ENCODE measurements at places on chromosomes 5 and 9.
A peak's percentile ranks its signal among the peaks of the same experiment; 100 is the strongest.

DNA sequence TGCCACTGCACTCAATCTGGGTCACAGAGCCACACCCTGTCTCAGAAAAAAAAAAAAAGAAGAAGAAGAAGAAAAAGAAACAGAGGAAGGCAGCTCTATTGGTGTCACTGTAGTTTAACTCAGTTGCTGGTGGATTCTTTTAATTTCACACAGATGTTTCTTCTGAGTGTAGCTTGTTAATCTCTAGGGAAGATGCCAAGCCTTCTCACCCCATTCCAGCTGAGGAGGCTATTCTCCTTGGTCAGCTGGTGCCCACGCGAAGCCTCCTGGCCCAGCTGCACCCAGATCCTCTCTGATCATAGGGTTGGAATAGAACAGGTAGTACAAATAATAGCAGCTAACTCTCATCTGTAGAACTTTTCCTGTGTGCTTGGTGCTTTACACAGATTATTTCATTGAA, 113.8 kb upstream of the SPRY4 start:
- no peak for DNase-seq

DNA sequence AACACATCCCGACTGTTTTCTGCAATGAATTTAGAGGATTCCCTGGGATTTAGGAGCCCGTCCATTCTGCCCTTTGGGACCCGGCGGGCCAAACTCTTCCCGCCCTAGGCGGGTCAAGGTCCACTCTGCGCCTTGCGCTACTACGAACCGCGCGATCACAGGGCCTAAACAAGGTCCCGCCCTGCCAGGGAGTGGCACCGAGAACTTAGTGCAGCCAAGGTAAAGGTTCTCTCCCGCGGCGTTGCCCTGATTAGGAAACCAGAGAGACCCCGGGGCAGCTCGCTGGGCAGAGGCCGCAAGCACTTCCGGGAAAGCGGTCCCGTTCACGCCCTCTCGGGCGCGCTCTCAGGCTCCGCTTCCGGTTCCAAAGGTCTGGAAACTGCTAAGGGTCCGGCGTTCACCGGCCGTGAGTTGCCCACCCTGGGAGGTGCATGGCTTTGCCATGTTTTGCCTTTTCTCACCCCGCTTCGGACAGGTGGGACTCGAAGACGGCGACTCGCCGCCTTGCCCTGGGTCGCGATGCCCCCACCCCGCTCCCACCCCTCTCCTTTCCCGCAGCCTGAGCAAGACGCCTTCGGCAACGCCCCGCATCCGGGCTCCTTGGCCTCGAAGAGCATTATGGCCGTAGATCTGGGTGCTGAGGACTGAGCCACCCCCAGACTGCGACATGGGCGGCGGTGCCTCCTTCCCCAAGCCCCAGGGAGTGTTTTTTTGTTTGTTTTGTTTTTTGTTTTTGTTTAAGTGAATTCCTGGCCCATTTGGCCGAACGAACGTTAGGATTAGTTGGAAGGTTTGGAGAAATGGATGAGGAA, 23.4 kb downstream of the HNRNPK start:
- peak; percentile 38 for DNase-seq

- peak; percentile 51 for DNase-seq
Measured at GRCh38 chr5:14872070-14872989, 752 bp upstream of the ANKH start.

DNA sequence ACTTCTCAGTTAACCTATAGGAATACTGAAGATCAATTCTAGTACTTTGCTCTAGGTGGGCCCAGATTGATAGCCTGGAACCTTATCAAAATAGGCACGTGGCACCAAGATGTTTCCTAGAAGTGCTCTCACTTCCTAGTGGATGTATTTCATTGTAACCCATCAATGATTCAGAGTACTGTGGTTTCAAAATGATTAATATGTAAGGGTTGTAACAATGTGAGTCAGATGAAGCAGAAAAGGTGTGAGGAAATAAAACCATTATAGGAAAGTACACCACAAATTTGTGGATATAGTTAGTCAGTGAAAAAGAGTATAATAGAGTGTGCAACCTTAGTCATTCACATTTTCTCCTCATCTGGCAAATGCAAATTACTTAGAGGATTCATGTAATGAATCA, 177.3 kb upstream of the FST start:
- DNase-seq, result peak; percentile 46

GRCh38 chr5:106801554-106801953, 869.2 kb downstream of the EFNA5 start:
- DNase-seq, result no peak

DNA sequence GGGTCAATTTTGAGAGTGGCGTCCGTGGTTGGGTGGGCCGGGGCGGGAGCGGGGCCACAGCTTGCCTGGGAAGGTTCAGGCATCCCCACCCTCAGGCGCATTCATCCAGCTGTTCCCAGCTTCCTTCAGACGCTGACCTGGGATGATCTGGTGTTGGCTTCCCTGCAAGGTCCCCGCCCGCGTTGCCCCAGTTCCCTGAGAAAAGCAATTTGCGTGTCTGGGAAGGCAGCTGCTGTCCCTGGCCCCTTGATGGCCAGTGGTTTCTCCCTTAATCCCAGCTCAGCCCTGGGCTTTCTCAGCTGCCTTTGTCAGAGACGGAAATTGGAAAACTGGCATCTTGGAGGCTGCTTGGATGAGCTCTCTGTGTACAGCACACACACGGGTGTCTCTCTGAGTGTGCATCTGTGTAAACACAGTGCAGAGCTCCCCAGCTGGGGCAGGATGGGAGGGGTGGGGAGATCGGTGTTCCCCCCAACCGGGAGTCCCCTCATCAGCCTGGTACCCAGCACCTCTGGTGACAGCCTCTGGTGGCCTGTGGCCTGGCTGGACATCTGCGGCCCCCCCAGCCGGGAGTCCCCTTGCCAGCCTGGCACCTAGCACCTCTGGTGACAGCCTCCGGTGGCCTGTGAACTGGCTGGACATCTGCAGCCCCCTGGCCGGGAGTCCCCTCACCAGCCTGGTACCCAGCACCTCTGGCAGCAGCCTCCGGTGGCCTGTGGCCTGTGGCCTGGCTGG, 94.0 kb downstream of the COL5A1 start:
- no peak for DNase-seq

DNA sequence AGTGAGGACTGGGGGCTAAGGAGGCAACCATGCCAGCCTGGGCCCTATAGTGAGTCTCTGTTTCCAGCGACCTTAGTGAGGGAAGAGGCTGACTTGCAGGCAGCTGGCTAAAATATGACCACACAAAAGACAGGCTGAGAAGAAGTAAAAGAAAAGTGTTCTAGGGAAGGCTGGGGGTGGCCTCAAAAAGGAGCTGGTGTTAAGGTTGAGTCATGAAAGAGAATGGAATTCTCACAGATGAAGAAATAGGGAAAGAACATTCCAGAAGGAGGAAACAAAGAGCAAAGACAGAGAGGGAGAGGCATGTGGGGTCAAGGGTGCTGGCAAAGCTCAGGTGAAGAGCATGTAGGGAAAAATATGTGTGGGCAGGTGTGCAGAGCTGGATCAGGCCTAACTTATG, 302.7 kb upstream of the RFX3 start:
- DNase-seq, result no peak

DNA sequence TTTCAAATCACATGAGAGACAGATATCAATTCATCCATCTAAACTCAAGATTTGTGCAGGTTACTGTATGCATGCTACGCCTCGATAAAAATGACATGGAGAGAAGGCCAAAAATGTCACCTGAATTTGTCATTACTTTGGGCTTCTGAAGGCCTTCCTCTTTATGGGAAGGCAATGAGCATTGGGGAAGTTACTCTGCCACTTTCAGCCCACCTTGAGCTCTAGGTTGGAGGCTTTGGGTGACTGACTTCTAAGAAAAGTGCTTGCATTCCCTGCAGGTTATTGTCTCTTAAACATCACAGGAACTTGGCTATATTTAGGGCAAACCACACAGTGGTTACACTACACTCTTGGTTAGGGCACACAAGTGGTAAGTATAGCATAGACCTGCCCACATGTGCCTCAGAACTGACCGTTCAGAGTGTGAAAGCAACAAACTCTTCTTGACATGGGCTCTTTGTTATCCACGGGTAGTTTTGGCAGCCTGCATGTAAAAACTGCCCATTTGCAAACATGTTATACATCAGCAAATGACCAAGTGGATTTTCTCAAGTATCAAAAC, 169.5 kb downstream of the ZNF608 start:
- no peak for DNase-seq

DNA sequence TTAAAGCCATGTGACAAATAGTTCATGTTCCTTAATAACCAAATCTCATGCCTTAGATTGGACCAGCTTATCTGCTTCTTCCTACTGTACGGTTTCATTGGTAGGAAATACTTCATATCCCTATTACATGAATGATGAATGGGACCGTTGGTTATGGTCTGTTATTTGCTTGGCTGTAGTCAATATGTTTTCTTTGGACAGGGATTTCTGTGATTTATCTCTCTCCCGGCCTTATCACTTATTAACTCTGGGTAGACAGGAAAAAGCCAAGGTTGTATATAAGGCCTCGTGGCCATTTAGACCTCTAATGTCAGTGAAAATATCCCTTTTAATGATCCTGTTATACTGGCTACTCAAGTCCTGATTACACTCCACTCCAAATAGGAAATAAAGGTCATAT, 330.6 kb downstream of the EBF1 start:
- peak; percentile 66 for DNase-seq

DNA sequence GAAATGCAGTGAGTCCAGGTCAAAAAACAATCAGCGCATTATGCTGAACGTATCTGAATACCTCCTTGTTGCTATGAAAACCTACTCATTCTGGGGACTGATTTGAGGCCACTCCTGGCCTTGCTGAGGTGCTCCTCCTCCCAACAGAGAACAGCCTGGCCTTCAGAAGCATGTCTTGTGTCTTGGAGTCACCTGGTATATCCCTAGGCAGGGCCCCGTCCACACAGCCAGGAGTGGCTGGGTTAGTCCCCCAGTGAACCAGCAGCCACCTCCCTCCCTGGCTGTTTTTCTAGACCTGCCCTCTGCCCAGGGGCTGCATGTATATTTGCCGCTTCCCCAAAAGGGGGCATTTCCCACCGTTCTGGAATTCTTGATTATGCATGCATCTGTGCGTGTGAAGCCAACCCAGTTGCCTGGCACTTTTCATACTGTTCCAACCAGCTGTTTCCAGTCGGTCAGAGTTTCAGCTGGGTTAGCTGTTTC, 99.2 kb upstream of the SPATA31C2 start:
- no peak for DNase-seq
